ENCODE measurements at places on chromosomes 11 and 22.

DNA sequence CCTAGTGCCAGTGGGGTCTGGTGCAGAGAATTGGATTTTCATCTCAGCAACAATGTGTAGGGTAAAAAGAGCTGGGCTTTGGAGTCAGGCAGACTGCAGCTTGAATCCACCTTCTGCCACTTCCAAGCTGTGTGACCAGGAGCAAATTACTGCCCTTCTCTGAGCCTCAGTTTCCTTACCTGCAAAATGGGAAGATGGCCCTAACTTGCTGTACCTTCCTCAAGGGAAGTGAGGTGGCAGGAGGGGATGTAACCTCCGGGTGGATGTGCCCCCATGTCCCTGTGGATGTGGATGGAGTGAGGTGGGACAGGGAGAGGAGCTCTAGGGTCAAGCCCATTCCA, 90.9 kb downstream of the CACNA1I start:
- no peak for DNase-seq

GRCh38 chr22:35549328-35549727, 8.7 kb downstream of the RASD2 start:
- no peak for DNase-seq

- DNase-seq, result peak; percentile 50
Observed at GRCh38 chr11:75388386-75389275, 10.7 kb upstream of the RPS3 start.

DNA sequence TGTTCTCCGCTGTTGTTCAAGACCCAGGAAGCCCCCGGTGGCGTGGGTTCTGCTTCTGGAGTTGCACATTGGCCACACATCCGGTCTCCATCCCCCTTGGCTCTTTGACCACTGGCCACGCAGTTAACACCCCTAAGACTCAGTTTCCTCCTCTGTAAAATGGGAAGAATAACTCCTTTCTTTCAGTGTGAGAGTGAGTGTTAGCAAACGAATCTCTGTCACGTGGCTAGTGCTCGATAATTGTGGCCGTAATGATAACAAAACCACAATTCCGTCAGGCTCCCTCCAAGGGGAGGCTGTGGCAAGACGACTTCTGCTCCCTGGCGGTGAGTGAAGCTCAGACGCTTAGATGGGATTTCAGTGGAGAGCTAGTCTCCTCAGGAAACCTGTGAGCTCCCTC, 315.2 kb upstream of the B3GAT1 start:
- no peak for DNase-seq

DNA sequence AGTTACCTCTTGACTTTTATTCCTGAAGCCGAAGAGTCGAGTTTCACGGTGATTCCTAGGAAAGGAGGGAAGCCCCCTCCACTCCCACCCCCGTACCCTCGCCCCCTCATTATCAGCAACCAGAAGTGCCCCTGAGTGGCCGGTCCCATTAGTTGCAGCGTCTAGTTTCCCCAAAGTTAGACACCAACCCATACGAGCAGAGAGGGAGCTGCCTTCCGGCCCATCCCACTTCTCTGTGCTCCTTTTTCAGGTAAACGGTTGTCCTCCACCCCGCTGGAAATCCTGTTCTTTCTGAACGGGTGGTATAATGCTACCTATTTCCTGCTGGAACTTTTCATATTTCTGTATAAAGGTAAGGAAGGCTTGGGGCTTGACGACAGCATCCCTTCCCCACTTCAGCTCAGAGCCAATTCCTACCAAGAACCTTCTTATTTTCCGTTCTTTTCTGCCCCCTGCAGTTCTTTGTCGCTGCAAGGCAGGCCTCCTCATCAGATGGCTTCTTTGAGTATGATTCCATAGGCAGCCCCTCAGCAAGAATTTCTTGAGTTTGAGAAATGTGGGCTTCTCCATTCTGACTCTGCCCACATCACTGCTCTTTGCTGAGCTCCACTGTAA, 701 bp downstream of the TMEM216 start:
- DNase-seq, result peak; percentile 28

GRCh38 chr22:32570501-32570900, 95.9 kb downstream of the FBXO7 start:
- DNase-seq, result no peak

DNA sequence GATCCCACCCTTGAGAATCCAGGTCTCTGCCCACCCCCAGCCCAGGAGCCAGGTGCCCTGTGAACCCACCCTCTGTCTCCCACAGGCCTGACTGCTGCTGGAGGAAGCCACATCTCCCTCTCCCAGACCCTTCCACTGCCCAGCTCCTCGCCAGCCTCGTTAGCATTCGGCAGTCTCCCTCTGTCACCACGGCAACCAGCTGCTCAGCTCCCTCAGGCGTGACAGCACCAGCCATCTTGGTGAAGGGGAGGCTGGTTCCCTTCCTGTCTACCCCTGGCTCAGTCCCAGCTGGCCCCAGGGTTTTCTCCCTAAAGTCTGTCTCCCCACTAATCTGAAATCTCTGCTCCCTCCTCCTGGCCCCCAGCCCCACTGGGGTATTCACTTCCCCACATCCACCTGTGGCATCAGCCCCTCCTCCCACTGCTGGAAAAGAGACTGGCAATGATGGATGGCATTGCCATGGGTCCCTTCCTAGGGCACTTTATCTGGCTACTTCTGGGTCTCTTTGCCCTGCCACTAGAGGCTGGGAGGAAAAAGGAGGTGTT, 28.1 kb downstream of the NRXN2 start:
- peak; percentile 58 for DNase-seq

- DNase-seq, result no peak
Observed at GRCh38 chr11:120121914-120122473, 15.9 kb downstream of the TRIM29 start.

GRCh38 chr11:65425105-65425970, 2.7 kb downstream of the NEAT1 start:
- no peak for DNase-seq

DNA sequence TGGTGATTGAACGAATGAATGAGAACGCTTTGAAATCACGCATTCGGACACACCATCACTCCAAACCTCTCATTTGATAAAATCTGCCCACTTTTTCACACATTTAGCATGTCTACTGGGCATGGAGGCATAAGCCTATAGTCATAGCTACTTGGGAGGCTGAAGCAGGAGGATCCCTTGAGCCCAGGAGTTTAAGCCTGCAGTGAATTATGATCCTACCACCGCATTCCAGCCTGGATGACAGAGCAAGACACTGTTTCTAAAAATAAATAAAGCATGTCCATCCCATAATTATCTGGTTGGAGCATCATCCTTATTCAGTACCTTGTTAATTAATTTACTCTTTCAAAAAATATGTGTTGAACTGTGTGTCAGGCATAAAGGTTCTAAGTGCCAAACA, 3.3 kb upstream of the PICALM start:
- DNase-seq, result no peak

GRCh38 chr11:41779401-41779960, 320.0 kb upstream of the LRRC4C start:
- no peak for DNase-seq

DNA sequence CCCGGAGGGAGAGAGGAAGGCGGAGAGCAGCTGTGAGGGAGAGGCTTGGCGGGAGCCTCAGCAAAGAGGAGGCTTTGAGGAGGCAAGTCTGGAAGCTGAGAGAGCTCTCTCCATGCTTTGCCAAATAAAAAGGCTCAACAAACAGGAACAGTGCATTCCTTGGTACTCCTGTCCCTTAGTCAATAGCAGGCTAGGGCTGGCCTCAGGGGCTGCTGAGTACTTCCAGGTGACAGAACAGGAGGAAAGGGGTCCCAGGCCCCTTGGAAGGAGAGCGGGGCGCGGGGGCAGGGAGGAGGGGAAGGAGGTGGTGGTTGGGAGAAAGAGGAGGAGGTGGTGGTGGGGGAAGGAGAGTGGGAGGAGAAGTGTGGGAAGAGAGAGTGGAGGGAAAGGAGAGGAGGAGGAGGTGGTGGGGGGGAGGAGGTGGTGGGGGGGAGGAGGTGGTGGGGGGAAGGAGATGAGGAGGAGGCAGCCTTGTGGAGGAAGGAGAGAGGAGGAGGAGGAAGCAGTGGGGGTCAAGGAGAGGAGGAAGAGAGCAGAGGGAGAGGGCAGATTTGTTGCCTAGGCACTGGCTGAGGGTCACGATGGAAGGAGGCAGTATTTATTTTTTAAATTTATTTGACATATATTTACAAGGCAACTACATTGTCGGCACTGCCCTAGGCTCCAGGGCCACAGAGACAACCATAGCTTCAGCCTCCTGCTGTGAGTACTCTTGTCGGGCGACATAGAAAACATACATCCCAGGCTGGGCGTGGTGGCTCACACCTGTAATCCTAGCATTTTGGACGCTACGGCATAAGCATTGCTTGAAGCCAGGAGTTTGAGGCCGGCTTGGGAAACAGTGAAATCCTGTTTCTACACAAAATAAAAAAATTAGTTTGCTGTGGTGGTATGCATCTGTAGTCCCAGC, 74.2 kb upstream of the ZBED5 start:
- no peak for DNase-seq

- no peak for DNase-seq
Observed at GRCh38 chr22:17903564-17904295, 120.6 kb downstream of the MICAL3 start.

- no peak for DNase-seq
Observed at GRCh38 chr22:21633481-21633880, 921 bp downstream of the CCDC116 start.

DNA sequence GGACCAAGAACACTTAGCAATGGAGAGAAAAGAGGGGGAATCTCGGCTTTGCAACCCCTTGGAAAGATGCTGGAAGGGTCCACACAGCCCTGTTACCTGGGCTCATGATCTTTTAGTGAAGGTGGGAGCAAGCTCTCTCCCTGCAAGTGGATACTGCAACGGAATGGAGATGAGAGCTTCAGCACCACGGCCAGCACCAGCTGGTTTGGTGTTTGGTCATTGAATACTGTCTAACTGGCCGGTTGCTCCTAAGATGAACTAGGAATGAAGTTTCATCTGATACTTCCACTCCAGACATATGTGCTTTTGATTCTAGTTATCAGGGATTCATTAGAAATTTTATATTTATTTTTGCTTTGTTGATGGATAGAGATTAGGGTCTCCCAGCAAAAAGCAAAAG, 16.3 kb downstream of the HTR3A start:
- DNase-seq, result no peak

GRCh38 chr11:64231546-64231945, 1.2 kb downstream of the DNAJC4 start:
- DNase-seq, result no peak

GRCh38 chr11:4065601-4066377, 28.8 kb upstream of the RRM1 start:
- no peak for DNase-seq

GRCh38 chr11:70420008-70420464, 21.7 kb downstream of the CTTN start:
- DNase-seq, result no peak

DNA sequence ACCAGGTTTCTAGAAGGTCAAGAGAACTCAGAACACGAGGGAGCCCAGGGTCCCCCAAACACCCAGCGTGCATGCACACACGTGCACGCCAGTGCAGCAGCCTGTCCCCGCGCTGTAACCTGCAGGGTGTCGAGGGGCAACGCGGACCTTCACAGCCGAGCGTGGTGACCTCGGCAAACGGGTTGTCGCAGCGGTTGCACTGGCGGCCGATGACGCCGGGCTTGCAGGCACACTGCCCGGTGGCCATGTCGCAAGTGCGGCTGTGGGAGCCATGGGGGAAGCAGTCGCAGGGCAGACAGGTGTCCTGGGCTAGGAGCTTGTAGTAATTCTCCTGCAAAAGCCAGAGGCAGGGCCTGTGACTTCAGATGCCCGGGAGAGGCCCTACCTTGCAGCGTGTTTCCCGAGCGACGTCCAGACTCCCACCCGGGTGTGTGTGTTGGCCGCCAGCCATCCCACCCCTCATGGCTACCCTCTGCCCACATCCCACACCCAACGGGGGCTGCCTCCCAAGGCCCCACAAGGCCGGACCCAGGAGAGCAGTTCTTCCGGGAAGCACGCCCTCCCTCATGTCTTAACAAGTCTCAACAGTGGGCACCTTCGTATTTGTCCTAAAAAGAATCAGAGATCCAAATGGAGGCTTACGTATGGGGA, 56.1 kb downstream of the TRMU start:
- DNase-seq, result no peak

GRCh38 chr11:65187146-65187675, 5.5 kb downstream of the CAPN1 start:
- DNase-seq, result no peak

DNA sequence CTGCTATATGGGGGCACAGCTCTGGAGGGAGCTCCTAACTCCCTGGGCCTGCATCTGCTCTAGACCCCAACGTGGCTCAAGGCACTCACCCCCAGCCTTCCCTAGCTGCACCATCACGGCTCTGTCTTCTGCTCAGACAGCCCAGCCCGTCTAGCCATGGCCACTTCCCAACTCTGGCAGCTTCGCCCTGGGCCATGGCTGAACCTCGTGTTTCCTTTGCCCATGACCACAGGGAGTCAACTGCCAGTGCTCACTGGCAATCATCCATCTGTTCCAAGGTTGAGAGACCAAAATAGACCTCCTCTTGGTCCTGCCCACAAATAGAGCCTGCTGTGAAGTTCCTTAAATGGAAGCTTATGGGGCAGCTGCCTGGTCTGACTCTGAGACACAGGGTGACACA, 5.4 kb downstream of the LMO1 start:
- no peak for DNase-seq

- no peak for DNase-seq
Observed at GRCh38 chr22:29096736-29097669, 24.2 kb downstream of the KREMEN1 start.

GRCh38 chr11:76185931-76186401, 20.3 kb downstream of the WNT11 start:
- no peak for DNase-seq

GRCh38 chr11:109885006-109885405, 208.2 kb upstream of the ZC3H12C start:
- DNase-seq, result no peak

- no peak for DNase-seq
Observed at GRCh38 chr22:21064917-21065864, 19.4 kb downstream of the LRRC74B start.

DNA sequence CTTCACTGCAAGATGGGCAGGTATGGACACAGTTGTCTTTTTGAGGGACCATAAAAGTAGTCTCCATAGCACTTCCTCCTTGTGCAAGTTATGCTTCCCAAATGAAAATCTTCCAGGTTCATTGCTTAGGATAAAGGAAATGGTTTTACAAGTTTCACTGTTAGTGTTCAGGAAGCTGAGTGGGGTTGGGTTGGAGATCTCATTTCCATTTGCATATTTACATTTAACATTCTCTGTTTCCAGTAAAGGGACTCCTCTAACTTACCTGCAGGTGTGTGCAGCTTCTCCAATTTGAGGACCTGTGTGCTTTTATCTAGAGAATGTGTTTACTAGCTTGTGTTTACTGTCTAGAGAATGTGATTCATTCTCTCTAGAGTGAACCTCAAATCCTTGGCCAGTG, 141.3 kb upstream of the POU2AF2 start:
- DNase-seq, result no peak

DNA sequence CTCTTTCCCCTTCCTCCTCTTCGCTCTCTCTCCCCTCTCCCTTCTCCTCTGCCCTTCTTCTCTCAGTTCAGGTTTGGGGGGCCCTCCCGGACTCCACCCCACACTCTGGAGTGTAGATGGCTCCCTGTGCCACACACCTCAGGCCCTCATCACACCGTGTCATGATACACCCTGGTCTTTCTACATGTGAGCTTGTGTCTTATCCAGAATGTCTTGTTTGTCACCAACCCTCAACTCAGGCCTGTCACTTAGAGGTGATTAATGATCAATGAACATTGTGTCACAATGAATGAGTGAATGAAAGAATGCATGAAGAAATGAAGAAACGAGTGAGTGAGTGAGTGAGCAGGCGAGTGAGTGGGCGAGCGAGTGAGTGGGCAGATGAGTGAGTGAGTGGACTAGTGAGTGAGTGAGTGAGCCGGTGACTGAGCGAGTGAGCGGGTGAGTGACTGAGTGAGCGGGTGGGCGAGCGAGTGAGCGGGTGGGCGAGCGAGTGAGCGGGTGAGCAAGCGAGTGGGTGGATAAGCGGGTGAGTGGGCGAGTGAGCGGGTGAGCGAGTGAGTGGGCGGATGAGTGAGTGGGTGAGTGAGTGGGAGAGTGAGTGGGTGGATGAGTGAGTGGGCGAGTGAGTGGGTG, 33.8 kb downstream of the CAPN1 start:
- DNase-seq, result no peak
